ENCODE measurements at places on chromosomes 7 and 10. TPM values are rescaled to one million over a fixed set of nuclear protein-coding genes. Genes with fewer than 3 reads are reported as not detected.

The CPA4 gene
- total RNA-seq: 0.74 TPM

- DNase-seq: no peak
Measured at GRCh38 chr10:97078938-97079445, 106.8 kb downstream of the SLIT1 start.

The RAPGEF5 gene
- total RNA-seq: 269 TPM

The FGL2 gene
- 0.17 TPM for total RNA-seq

GRCh38 chr10:117652228-117653169 lies 110.0 kb downstream of the EMX2 start:
- no peak for DNase-seq

All from dermis blood vessel endothelial cell (primary cell).